ENCODE measurements at places on chromosomes 2 and 18. TPM values are rescaled to one million over a fixed set of nuclear protein-coding genes. Genes with fewer than 3 reads are reported as not detected.

Gene CFC1
- total RNA-seq = 1.3 TPM

Gene KIAA2012
- not detected for total RNA-seq

Gene VWC2L
- not detected for total RNA-seq

GRCh38 chr2:239567786-239568185, 167.0 kb upstream of the HDAC4 start:
- no peak for DNase-seq

- DNase-seq = no peak
Measured at GRCh38 chr2:162994718-162995117, 156.2 kb upstream of the KCNH7 start.

Measured in right cardiac atrium (tissue), 5 donors.